ENCODE measurements at places on chromosomes 1 and 21.

DNA sequence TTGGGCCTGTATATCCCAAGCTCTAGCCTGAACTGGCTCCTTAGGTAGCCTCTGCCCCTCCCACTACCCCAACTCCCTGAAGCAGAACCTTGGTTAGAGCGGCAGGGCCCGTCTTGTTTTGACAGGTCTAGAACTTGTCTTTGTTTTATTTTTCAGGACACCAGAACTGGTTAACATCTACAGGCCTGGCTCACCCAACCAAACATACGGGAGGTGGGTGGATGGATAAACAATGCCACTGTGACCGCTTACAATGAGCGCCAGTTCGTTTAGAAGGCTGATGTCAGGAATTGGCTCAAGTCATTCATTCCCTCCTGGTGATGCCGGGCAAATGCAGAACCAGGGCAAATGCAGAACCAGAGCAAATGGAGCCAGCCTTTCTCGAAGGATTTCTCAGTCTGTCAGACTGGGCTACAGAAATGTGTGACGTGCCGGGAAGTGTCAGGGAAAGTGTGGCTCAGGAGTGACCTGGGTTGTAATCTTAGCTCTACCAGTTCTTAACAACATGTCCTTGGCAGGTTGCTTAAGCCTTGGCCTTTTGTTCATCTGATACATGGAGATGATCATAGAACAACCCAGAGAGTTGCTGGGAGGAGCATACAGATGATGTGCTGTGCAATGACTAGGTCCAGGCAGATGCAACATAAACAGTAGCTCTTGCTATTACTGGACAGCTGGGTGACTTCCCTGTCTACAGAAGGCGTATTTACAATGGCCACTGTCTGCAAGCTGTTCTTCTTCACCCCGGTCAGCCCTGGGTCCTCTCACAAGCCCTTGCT is 30.5 kb upstream of the BTG2 start:
- DNase-seq, result no peak

DNA sequence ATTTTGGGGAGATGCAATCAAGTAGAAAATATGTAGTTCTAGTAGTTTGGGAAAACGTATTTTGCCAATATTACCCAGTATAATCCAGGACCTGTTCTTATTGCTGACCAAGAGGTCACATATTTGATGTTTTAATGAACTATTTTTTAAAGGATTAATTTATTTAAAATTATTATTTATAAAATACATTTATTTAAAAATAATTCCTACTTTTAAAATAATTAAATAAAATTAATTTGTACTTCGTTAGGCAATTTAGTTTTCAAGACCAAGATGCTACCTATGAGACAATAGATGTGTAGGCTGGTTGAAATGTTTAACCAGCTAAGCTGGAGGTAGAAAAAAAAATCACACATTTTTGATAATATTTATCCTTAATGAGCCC is 140.4 kb upstream of the BEND5 start:
- no peak for DNase-seq

- no peak for DNase-seq
These were observed 470.5 kb downstream of the LTN1 start for GRCh38 chr21:28522014-28522799.

DNA sequence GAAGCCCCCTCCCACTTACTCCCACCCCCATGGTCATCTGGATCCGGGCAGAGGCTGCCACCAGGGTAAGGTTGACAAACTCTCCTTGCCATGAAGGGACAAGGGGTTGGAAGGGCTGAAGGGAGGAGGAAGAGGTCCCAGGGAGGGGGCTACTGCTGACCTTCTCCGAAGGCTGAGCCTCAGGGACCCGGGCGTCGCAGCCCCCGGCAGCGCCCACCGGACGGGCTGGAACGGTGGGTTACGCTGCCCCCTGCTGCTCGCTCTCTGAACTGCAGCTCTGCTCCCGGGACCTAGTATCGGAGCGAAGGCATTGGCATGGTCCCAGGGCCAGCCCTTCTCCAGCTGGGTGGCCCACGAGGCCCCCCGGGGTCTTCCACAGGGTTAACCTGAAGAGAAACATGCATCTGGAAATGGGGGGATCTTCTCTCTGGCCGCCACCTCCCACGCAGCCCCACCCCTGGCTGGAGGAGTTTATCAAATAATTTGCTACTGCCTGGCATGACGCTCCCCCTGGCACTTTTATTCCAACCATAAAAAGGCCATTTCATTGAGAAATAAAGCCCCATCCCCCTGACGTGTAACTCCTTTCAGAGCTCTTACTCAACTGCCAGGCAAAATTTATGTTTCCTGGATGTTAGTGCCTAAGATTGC is 70.4 kb upstream of the TARDBP start:
- peak; percentile 45 for DNase-seq

DNA sequence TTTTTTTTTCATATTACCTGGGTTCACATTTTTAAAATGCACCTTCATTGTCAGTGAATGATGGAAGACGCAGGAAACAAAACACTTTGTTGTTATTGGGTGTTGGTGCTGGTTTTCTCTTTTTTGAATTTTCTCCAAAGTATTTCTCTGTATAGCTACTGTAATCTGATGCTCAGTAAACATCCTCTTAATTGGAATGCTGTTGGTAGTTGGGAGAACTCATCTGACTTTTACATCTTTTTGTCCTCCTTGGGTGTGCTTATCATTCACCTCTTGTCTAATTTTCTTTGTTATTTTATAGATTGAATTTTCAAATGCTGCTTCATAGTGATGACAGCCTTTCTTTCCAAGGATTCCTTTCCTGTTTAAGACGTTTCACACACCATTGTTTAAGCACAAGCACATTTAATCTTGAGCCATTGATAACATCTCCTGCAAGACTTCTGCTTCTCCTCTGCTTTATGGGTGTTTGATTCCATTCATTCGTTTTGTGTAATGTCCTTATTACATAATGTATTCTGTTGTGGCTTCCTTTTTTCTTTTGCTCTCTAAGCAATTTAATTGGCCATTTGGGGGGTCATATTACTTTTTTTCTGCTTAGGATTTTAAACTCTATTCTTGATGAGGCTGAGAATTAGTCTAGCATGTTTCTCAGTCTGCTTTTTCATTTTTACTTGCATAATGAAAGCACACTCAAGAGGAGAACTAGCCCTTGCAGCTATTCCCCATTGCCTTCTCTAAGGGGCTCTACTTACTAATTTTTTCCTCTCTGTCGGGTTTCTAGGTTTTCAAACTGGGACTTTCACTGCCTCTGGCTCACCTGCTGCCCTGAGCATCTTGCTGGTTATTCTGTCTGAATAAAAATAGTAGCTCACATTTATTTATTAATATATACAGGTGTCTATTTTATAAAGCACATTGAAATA is 42.0 kb upstream of the CD34 start:
- no peak for DNase-seq

DNA sequence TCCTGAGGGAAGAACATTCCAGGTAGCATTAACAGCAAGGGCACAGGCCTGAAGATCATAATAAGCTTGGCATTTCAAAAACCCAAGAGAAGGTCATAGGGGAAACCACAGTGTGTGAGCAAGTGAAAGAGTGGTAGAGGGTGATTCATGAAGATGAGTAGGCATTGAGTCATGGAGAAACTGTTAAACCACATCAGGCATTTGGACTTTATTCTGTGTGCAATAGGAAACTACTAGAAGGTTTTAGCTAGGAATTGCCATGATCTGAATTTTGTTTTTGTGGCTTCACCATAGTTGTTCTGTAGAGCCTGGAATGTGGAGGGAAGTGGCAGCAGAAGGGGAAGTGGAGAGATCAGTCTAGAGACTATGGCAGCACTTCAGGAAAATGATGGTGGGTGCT is 359.0 kb upstream of the PTBP2 start:
- no peak for DNase-seq

- peak; percentile 61 for DNase-seq
These were observed 29.7 kb downstream of the ENO1 start for GRCh38 chr1:8848663-8849386.

DNA sequence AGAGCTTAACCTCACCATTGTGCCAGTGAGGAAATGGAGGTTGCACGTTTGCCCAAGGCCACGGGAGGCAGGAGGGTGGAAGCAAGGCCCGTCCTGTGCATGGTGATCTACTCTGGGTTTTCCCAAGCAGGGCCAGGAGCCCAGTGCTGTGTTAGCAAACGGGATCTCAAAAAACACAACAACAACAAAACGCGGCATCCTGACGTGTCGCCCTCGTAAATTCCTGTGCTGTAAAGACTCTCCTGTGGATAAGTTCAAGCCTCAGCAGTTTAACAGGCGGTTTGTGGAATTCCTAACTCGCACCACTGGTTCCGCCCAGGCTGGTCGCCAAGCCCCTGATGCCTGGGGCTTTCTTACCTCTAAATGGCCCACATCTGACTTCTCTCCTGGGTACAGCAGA is 39.1 kb downstream of the TFF3 start:
- no peak for DNase-seq

GRCh38 chr1:198913667-198914066 is 274.8 kb downstream of the PTPRC start:
- no peak for DNase-seq

DNA sequence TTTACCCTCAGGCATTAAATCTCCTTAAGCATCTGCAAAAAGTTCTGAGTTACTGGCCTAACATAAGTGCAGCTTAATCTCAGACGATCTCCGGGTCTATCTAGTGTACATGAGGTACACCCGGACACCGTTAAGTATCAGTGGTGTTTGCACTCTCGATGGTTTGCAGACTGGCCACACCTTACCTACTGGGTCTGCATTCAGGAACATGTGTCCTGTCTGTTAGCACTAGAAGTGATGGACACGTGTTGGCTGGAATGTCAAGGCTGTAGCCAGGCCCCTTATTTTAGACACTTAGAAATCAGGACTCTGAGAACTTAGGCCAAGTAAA is 783 bp upstream of the AGL start:
- no peak for DNase-seq

DNA sequence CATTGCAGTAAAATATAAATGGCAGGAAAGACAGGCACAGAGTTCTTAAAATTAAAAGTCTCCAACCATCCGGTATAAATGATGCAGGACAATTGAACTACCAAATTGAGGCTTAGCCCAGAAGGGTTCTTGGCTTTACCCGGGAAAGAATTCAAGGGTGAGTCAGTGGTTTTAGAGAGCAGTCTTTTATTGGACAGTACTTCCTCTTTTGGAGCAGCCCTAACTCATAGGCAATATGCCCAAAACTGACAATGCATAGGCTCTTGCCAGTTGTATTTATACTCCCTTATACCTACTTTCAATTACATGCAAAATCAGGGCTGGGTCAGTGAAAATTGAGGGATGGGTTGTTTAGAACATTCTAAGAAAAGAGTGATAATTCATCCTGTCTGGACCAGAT is 1628.9 kb upstream of the PRMT6 start:
- DNase-seq, result no peak

DNA sequence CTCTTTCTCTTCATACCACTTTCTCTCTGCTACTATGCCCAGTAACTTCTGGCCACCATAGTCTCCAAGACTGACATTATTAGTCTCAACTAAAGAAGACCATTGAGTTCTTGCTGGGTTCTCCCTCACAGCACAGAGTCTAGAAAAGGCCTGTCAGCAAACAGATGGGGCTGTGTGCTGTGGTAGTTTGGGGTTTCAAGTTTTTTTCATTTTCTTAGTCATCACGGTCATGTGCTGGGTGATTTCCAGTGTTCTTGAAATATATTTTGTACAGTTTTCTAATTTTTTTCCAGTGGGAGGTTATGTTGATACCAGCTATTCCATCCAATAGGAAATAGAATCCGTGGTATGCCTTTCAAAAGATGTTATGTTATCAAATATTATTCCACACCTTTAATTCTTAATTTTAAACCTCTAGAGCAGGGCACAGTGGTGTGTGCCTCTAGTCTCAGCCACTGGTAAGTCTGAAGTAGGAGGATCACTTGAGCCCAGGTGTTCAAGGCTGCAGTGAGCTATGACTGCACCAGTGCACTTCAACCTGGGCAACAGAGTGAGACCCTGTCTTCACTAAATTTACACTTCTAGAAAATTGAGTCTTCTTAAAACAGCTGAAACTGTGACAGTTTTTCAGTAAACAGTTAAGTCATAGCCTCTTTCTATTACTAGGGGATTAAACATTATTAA is 8.3 kb downstream of the CFHR2 start:
- no peak for DNase-seq

GRCh38 chr1:201982623-201983379 is at the start of gene RNPEP:
TSS of gene RNPEP (plus strand) at chr1:201982648. CDS start at chr1:201982667, 19 bp downstream.
- no peak for DNase-seq

DNA sequence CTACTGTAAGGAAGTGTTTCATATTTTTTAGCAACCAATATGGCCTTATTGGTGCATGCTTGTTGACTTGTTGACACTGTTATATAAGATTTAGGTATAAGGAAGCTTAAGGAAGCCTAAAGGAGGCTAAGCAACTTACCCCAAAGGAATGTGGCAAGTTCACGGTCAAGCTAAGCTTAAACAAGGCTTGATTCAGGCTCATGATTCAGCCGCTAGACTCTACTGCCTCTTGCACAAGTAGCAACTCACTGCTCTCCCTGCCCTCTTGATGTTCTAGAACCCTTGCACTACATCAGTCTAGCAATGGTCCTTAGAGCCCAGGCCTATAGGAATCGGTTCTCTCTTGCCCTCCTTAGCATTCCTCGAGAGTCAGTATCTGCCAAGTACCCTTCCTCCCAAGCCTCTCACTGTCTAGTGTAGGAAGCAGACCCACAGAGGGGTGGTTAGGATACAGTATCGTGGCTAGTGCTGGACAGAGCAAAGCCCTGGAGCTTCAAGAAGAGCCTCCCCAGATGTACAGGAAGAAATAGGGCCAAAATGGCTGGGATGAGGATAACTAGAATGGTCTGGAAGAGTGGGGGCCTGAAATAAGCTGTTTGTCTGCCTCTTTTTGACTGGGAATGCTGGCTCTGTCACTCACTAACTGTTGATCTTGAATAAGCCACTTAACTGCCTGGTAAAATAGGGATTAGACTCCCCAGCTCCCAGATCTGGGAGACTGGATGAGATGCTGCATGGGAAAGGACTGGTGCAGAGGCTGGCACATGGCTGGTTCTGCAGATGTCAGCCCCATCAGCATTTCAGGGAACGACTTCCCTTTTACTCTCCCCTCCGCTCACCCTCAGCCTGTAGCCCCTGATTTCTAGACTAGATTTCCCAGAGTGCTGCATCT is 122.2 kb downstream of the NAV1 start:
- no peak for DNase-seq

DNA sequence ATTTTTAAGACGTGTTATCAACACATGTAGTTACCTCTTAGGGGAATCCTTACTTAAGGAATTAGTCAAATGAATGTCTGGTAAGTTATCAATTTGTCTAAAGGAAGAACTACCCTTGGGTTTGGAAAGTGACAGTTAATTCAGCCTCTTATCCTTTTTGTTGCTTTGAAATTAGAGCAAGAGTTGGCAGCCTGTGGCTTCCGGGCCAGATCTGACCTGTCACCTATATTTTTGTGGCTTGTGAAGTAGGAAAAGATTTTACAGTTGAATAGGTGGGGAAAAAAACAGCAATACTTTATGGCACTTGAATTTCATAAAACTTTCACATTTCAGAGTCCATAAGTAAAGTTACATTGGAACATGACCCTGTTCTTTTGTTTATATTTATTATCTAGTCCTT is 5.5 kb downstream of the MRPS6 start:
- no peak for DNase-seq

- DNase-seq, result no peak
These were observed 315.2 kb downstream of the ASTN1 start for GRCh38 chr1:176849281-176849680.

GRCh38 chr1:102715150-102715549 is 393.2 kb downstream of the COL11A1 start:
- DNase-seq, result no peak
